Placental epithelial cell (primary cell): ENCODE measurements at places on chromosomes 4 and X. TPM values are rescaled to one million over a fixed set of nuclear protein-coding genes. Genes with fewer than 3 reads are reported as not detected.

Gene ARHGAP36
- not detected in 2 replicates for total RNA-seq

Gene VCX3B
- not detected in 2 replicates for total RNA-seq

Gene STATH
- not detected in 2 replicates for total RNA-seq

Gene ENOPH1
- total RNA-seq = 14.9 and 20.6 TPM in 2 replicates
